ENCODE measurements at places on chromosomes 3 and 15.

GRCh38 chr15:55267401-55268175, 22.0 kb downstream of the RAB27A start:
- no peak overlapping the region for H3K4me3 ChIP-seq
- no peak overlapping the region for H3K27ac ChIP-seq
- no peaks in the 10 kb centered on the region for H3K27me3 ChIP-seq
- no peak for DNase-seq
- no peaks in the 10 kb centered on the region for H3K36me3 ChIP-seq
- H3K4me1 ChIP-seq: no peaks in the 10 kb centered on the region

GRCh38 chr15:29835301-29835700, 13.0 kb upstream of the TJP1 start:
- H3K4me3 ChIP-seq: no peak overlapping the region
- no peak for DNase-seq
- no peaks in the 10 kb centered on the region for H3K4me1 ChIP-seq
- no peaks in the 10 kb centered on the region for H3K27me3 ChIP-seq
- no peaks in the 10 kb centered on the region for H3K36me3 ChIP-seq

GRCh38 chr3:94069194-94069813, 6.4 kb downstream of the NSUN3 start:
- peaks cover 20% of the 10 kb centered on the region for H3K36me3 ChIP-seq
- H3K27ac ChIP-seq: no peak overlapping the region
- no peaks in the 10 kb centered on the region for H3K27me3 ChIP-seq

- no peak for DNase-seq
- no peak overlapping the region for H3K27ac ChIP-seq
- H3K4me1 ChIP-seq: peaks cover 9% of the 10 kb centered on the region
- H3K27me3 ChIP-seq: no peaks in the 10 kb centered on the region
Measured at GRCh38 chr15:97968380-97968779, 7.9 kb downstream of the ARRDC4 start.

GRCh38 chr3:172266103-172266502, 182.2 kb downstream of the GHSR start:
- no peak overlapping the region for H3K27ac ChIP-seq
- H3K4me3 ChIP-seq: no peak overlapping the region
- H3K27me3 ChIP-seq: no peaks in the 10 kb centered on the region

DNA sequence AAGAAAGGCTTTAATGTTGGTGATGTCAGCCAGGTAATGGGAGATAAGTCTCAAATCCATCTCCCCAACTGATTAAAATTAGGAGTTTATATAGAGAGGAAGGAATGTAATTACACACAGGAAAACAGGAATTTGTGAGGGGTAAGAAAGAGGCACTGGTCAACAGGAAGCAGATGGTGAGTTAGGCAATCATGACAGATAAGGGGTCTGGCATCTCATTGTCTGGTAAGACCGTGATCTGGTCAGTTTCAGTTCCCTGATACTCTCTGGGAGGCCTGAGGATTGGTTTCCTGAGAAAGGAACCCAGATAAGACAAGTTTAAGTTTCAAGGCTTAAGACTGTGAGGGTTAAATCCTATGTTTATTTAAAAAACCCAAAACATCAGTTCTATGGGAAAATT, 414.7 kb upstream of the ARRDC4 start:
- H3K36me3 ChIP-seq: no peaks in the 10 kb centered on the region
- H3K4me3 ChIP-seq: no peak overlapping the region
- DNase-seq: no peak
- no peak overlapping the region for H3K27ac ChIP-seq

Data from large intestine (tissue), 12 donors.